T47D (cell line): ENCODE measurements at places on chromosomes 7 and 10.

- DNase-seq: no peak
These were observed 69.0 kb upstream of the WNT16 start for GRCh38 chr7:121259826-121260225.

DNA sequence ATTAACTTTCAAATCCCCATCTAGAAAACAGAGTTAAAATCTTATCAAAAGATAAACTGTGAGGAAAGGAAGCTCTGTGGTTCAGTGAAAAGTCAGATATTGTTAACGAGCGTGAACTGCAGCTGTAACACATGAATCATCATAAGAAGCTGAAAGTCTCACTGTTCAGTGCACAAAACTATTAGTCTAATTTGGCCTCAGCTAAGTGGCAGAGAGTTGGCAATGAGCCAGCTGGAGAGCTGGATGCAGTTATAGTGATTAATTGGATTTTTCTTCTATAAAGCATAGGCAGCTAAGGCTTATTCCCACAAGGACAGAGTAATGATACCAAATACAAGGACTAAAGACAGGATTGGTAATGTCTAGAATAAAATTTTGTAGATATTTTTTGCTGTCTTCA, 101.1 kb upstream of the ABCB5 start:
- peak; percentile 22 for DNase-seq

DNA sequence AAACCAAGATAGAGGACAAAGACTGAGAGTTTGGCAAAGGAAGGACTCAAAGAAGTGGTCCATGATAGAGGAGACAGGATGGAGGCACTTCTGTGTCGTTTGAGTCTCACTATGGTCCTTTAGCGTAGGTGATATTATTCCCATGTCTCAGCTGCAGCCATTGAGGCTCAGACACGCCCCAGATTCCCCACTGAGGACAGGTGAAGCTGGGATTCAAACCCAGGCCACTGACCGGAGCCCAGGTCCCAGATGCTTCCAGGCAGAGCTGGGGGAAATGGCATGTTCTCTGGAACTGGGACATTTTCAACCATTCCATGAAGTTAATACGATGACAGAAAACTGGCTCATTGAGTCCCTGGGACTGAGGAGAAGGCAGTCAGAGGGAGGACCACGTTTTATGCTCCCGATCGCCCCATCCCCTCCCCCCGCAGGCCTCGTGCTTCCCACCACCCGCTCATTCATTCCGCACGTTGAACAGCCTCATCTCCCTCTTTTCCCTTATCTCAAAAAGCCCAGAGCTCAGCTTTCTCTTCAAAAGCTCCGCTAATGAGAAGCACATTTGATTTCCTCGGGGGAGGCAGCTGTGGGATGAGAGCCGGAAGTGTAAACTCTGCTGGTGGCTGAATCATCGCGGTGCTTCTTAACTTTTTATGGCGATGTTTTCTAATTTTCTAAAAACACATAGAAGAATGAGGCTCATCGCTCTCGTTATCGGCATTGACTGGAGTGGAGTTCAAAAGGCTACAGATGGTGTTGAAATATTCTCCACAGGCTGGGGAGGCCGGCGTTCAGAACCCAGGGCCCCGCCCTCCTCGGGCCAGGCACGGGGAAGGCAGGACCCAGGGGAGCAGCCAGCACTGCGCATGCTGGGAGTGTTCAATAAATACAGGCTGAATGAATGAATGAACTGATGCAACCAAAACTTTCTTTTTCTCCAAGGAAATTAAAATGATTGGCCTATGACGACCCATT, 64.0 kb downstream of the OAT start:
- DNase-seq: peak; percentile 31

GRCh38 chr7:141389140-141389796, 161.9 kb upstream of the AGK start:
- DNase-seq: no peak

DNA sequence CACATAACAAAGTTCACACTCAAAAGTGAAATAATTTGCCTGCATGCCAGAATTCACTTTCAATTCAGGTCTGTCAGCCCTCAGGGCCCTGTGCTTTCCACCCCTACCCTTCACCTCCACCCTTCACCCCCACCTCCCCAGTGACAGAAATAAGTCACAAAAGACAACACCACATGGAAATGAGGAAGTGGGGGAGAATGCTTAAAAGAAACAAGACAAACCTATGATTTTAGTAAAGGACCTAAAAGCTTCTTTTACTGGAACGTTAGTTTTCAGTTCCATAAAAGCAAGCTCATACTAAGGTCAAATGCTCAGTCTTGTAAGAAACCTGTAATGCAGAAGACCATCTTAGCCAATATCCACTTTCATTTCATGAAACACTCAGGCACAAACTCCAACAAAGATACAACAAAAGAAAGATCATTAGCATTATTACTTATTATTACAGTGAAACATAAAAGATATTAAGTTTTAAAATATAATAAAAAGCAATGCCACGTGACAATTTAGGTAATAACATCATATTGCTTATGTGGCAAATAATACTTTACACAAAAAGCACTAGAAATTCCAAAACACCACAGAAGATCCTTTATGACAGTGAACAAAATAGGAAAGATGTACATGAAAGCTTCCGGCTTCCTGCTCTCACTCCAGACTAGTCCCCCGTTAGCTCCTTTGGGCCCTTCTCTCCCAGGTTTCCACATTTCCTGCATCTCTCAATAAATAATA, 112.1 kb downstream of the LMBR1 start:
- no peak for DNase-seq

GRCh38 chr7:24133691-24134090, 150.3 kb upstream of the NPY start:
- no peak for DNase-seq

- DNase-seq: no peak
These were observed 235.4 kb downstream of the RPS24 start for GRCh38 chr10:78269060-78269459.

DNA sequence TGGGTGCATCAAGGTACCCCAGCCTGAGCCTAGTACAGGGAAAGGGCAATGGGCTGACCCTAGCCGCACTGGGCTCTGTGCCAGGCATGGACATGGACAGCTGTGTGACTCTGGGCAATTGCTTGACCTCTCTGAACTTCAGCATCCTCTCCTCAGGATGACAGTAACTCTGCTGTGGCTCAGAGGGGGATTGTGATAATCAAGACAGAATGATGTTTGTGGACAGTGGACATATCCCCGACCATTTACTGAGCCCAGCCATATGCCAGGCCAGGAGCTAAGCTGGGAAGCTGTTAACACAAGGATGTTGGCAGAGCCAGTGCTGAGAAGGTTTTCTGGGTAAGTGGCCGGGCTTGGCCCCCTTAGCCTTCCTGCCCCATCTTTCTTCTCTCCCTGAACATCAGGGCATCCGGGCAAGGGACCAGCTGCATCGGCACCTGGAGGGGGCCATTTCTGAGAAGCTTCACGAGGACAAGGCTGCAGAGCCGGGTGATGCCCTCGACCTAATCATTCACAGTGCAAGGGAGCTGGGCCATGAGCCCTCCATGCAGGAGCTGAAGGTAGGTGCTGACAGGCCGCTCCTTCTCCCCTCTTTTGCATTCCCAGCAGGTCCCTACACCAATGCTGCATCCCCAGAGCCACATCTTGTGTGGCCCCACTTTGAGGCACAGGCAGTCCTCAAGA, 3.5 kb downstream of the CYP26C1 start:
- DNase-seq: no peak

- DNase-seq: no peak
These were observed 201.6 kb downstream of the LRRTM3 start for GRCh38 chr10:67127441-67127840.

- DNase-seq: no peak
These were observed 214.7 kb downstream of the CELF2 start for GRCh38 chr10:11232222-11232961.

DNA sequence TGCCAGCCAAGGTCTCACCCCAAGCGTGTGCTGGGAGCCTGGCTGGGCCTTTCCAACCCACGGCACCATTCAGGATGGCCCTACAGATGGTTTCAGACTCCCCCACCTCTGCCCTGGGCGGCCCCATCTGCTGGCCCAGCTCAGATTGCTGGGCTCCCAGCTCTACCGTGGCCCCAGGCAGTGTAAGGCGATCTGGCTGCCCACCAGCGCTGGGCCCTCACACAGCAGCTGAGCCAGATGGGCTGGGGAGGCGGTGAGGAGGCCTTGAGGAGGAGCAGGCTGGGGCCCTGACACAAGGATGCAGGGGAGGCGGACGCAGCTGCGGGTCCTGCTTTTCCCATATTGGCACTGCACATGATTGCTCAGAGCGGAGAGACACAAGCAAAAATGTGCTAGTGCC, 162.8 kb downstream of the NRF1 start:
- no peak for DNase-seq

- DNase-seq: no peak
These were observed 290.7 kb downstream of the TSPAN12 start for GRCh38 chr7:120567204-120567603.

DNA sequence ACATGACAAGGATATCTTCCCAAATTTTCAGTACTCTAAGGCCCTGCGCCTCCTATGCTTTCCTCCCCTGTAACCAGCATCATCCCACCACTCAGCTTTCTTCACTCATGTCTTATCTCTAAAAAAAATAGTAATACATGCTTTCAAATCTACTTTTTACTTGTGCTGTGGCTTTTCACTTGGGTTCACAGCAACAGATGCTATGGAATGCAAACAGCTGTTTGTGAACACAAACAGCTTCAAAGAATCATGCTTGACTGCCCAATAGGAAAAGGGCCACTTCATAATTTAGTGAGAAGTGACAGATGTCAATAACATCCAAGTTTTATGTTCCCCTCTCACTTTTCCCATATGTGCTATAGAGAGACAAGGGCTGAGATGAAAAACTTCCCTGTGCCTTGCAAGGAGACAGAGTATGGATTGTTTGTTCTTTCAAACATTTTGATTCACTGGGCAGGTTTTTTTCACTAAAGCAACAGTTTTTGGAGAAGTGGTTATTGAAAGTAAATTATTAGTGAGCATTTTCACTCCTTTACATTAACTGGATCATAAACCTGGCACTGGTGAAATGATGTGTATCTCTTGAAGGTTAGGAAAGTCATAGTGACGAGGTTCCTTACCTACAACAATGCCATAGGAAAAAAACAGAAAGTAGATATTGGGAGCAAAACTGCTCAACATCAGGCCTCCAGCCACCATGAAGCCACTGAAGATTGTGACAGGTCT, 37.3 kb downstream of the SLC16A9 start:
- no peak for DNase-seq

DNA sequence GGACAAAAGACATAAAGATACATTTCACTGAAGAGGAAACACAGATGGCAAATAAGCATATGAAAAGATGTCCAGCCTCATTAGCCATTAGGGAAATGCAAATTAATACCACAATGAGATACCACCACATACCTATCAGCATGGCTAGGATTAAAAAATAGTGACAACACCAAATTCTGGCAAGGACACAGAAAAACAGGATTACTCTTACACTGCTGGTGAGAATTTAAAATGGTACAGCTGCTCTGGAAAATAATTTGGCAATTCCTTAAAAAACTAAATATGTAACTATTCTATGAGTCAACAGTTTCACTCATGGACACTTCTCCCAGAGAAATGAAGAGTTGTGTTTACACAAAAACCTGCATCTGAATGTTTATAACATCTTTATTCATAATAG, 121.1 kb downstream of the C10orf90 start:
- no peak for DNase-seq

DNA sequence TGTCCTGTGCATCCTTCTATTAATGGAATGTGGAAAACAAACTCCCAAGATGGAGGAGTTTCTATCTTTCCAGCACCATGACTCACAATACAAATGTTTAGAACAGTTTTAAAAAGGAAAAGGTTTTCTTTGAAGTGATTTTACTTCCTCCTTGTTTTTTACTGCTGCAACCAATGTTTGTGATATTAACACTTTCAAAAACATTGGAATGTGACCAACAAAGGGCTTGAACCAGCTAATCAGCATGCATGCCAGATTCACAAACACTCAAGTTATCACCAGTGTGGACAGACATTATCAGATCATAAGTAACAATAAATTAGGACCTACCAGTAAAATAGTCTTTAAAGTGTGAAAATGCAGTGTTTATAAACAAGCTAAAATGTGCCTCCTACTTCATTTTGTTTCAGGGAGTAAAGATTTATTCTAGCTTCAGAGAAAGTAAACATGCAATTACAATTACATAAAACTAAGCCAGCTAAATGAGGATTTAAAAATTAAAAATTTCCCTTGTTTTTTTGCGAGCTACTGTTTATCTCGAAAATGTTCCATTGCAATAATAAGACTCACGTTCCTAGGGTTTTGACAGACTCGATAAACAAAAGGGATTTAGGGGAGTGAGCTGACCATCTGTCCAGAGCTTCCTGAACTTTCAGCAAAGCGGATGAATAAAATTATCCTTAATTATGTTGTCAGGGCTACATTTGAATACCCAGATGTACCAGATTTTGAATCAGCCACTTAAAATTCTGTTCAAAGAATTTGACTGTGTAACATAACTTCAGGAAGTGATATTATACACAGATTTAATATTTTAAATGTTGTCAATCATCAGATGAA, 29.8 kb downstream of the CPVL start:
- DNase-seq: no peak

GRCh38 chr10:77461636-77462296, 175.8 kb downstream of the KCNMA1 start:
- peak; percentile 47 for DNase-seq

DNA sequence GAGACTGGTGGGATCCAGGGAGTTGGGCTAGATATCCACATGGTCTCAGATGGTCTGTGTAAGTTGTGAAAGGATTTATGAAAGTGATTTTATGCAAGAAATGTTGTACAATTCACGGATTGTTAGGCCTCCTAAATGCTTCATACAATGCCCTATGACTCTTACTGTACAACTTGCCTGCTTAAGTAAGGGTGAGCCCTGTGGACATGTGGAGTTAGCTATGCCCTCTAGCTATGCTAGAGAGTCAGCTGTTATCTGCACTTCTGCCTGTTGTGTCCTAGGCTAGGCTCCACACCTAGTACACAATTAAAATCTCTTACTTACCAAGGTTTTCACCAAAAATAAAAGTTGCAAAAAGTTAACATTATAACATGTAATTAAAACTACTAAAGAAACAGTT, 1.7 kb upstream of the CFAP43 start:
- no peak for DNase-seq

- peak; percentile 54 for DNase-seq
These were observed 100.1 kb downstream of the HIP1 start for GRCh38 chr7:75638594-75639070.

- no peak for DNase-seq
These were observed 38.9 kb upstream of the SLF2 start for GRCh38 chr10:100873827-100874326.

DNA sequence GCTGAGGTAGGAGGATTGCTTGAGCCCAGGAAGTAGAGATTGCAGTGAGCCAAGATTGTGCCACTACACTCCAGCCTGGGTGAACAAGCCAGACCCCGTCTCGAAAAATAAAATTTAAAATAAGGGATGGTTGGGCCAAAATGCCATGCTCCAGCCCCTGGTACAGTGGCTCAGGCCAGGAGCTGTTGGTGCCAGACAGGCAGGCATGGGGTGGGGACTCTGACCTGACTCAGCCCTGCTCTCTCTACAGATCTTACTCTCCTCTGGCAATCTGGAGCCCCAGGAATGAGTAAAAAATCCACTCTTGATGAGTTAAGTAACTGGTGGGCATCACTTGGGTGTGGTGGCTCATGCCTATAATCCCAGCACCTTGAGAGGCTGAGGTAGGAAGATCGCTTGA, 8.4 kb upstream of the TMEM120A start:
- no peak for DNase-seq

- DNase-seq: no peak
These were observed 31.5 kb upstream of the PPP2R2D start for GRCh38 chr10:131869344-131869743.

- no peak for DNase-seq
These were observed 77.1 kb upstream of the RAB18 start for GRCh38 chr10:27426948-27427467.
